ENCODE measurements at places on chromosomes 2 and 18.

DNA sequence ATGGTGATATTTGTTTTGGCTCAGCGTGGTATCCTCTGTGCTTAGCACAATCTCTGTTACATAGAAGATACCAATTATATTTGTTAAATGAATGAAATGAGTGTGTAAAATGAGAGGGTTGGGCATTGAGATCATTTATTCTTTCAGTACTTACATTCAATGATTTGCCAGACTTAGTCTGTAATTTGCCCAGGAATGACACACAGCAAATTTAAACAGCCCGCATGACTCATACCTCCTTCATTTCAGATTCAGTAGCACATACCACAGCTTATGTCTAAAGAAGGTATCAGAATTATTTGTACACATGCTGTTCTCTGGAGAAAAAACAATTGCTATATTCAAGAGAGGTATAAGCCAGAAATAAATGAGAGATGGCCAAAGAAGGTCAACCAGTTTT is 37.0 kb downstream of the KLHL14 start:
- 0 out of 2 replicates have a peak, but pooled peaks cover 7% of the 10 kb centered on the region for H3K27me3 ChIP-seq
- no peaks in the 10 kb centered on the region for H3K36me3 ChIP-seq
- H3K4me1 ChIP-seq = peaks cover 4% of the 10 kb centered on the region
- DNase-seq = no peak
- H3K27ac ChIP-seq = no peak overlapping the region

DNA sequence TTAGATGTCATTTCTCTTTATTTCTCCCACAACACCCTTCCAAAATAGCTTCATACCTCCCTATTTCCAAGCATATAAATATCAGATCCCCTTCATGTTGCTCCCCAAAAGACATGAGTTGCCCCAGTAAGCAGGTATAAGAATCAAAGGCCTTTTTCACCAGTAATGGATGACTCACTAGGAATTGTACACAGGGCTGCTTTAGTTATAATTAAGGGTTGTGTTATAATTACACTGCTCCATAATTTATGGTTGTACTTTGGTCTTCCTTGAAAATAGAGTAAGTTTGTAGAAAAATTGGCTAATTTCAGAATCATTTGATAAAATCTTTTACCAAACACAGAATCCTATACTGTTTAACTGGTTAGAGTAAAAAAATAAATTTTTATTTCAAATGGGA is 8.8 kb upstream of the AQP4 start:
- H3K4me1 ChIP-seq = no peaks in the 10 kb centered on the region
- H3K4me3 ChIP-seq = no peak overlapping the region

DNA sequence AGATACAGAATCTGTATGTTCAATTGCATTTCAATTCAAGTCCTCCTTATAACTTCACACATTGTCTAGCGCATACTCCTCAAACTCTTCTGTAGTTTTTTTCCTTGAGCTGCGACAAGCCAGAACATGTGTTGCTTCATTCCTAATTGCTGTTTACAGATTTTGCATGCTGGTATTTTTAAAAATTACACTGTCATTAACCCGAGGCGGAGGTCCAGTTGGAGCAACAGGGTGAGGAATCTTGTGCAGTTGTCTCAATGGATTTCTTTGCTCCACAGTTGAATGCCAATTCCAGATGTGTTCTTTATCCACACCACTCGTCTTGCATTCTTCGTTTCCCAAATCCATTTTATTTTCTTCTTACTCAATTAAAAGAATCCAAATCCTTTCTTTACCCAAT is 16.4 kb upstream of the SERPINB13 start:
- H3K27me3 ChIP-seq = no peaks in the 10 kb centered on the region
- H3K4me3 ChIP-seq = no peak overlapping the region
- no peak overlapping the region for H3K27ac ChIP-seq
- DNase-seq = no peak

DNA sequence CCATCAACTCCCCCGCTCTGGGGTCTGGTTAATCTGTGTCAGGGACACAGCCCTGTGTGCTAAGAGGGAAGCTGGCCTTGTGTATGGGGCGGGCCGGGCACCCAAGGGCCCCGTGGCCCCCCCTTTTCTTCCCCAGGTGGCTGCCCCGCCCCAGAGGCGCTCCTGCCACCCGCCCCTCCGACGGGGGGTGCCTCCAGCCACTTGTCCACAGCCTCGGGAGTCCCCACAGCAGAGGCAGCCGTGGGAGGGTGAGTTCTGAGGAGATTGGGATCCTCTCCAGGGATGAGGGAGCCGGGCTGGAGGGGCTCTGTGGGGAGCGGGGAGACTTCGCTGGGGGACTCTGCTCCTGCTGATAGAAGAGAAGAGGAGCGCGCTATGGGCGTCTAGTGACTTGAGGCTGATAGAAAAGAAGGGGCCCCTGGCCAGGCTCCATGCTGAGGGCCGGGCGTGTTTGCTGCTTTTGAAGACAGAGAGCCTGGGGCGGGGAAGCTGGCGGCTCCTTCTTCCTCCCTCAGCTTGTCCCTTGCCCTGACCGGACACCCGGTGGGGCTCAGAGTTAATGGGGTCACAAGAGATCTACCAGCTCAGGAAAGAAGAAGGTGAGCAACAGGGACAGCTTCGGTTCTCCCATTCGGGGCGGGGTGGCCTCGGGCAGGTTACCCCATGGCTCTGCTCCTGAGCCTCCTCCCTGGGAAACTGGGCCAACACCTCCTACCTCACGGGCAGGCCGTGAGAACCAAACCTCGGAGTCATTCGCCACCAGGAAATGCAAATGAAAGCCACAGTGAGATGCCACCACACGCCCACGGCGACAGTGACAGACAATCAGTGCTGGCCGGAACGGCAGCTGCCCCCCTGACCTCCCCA is 89.4 kb upstream of the TAF1B start:
- H3K4me1 ChIP-seq = no peaks in the 10 kb centered on the region
- no peaks in the 10 kb centered on the region for H3K36me3 ChIP-seq
- peaks cover 17% of the 10 kb centered on the region for H3K27me3 ChIP-seq
- DNase-seq = no peak
- no peak overlapping the region for H3K27ac ChIP-seq

DNA sequence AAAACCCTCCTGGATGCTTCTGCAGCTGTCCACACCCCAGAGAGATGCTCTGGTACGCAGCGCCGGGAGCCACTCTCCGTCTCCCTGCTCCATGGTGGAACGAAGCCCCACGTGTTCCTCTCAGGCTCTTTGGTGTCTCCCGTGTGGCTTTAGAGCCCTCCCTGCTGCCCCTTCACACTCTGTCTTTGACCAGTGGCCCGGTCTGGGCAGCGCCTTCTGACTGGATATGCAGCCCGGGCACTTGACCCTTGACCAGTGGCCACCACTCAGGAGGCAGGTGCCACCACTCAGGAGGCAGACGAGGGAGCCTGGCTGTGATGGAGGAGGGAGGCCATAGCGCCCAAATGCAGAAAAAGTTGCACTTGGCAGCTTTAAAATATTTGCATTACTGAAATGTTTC is 214.5 kb upstream of the SALL3 start:
- no peak for DNase-seq
- H3K27ac ChIP-seq = no peak overlapping the region
- H3K36me3 ChIP-seq = no peaks in the 10 kb centered on the region
- no peak overlapping the region for H3K4me3 ChIP-seq
- H3K27me3 ChIP-seq = no peaks in the 10 kb centered on the region
- no peaks in the 10 kb centered on the region for H3K4me1 ChIP-seq

- H3K36me3 ChIP-seq = no peaks in the 10 kb centered on the region
- peaks cover 39% of the 10 kb centered on the region for H3K4me1 ChIP-seq
- DNase-seq = no peak
- H3K27me3 ChIP-seq = no peaks in the 10 kb centered on the region
Measured at GRCh38 chr2:86443631-86444350, 2.6 kb downstream of the KDM3A start.

DNA sequence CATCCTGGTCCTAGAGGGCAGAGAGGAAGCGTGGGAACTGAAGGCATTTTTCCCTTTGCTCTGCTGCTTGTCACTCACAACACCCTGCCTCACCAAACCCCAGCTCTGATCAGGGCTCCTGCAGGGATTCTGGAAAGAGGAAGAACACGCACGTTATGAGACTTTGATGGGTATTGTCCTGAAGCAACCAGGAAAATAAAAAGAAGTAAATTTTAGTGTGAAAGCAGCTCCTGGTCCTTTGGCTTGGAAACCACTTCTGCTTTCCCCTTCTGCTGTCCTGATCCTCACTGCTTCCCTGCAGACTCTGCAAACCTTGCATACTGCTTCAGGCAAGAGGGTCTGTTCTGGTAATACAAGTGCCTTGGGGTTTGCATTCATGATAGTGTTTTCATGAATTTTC is 164.1 kb downstream of the SLC8A1 start:
- no peak overlapping the region for H3K27ac ChIP-seq
- no peak for DNase-seq
- H3K27me3 ChIP-seq = no peaks in the 10 kb centered on the region
- H3K4me3 ChIP-seq = no peak overlapping the region
- no peaks in the 10 kb centered on the region for H3K36me3 ChIP-seq

GRCh38 chr2:63066265-63066664 is 15.6 kb downstream of the OTX1 start:
- no peak overlapping the region for H3K4me3 ChIP-seq
- no peaks in the 10 kb centered on the region for H3K27me3 ChIP-seq
- no peak for DNase-seq
- H3K27ac ChIP-seq = no peak overlapping the region
- H3K4me1 ChIP-seq = no peaks in the 10 kb centered on the region

- no peaks in the 10 kb centered on the region for H3K36me3 ChIP-seq
- H3K4me1 ChIP-seq = no peaks in the 10 kb centered on the region
- H3K4me3 ChIP-seq = no peak overlapping the region
- H3K27ac ChIP-seq = no peak overlapping the region
Measured at GRCh38 chr2:16325016-16325975, 340.3 kb downstream of the CYRIA start.

DNA sequence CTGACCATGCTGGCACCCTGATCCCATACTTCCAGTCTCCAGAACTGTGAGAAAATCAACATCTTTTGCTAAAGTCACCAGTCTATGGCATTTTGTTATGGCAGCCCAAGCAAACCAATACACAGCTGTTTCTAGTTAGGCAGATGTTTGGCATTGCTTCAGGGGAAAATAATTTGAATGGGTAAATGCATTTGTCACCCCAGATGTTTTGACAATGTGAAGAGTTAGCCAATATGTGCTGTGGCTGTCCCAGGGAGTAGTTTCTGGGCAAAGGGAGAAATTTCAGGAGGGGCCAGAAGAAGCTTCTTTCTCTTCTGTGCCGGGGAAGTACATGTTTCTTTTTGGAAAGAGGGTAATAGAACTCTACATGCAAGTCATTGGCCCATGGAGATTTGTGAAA is 619.0 kb downstream of the SLC4A3 start:
- no peak overlapping the region for H3K4me3 ChIP-seq
- no peak for DNase-seq
- H3K36me3 ChIP-seq = no peaks in the 10 kb centered on the region
- H3K27me3 ChIP-seq = no peaks in the 10 kb centered on the region
- no peaks in the 10 kb centered on the region for H3K4me1 ChIP-seq

GRCh38 chr2:132804051-132804450 is 134.0 kb upstream of the LYPD1 start:
- peak overlapping the region; percentile 78 for H3K27ac ChIP-seq
- peak overlapping the region; percentile 12 for H3K4me3 ChIP-seq
- H3K27me3 ChIP-seq = no peaks in the 10 kb centered on the region
- no peaks in the 10 kb centered on the region for H3K36me3 ChIP-seq

DNA sequence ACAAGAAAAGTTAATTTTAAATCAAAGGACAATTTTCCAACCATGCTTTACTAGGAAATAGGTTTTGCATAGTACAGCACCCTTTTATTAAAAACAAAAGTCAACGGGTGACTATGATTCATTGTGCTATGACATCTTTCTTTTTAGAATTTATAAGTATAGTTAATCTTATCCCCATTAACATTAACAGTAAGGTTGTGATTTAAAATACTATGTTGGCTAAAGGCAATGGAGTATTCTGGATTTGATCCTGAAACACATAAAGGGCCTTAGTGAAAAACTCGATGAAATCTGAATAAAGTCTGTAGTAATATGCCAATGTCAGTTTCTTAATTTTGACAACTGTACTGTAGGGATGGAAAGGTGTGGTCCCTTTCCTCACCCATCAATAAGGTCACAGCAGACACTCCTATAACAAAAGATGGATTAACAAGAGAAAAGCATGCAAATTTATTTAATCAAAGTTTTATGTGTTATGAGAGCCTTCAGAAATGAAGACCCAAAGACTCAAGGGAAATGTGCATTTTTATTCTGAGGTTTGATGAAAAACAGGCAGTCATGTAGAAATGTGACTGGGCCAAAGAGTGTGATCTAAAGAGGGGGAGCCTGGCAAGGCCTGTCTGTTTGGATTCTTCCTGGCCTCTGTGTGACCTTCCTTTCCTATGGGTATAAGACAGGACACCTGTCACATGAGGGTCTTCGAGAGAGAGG is 731.4 kb downstream of the TSN start:
- no peak overlapping the region for H3K27ac ChIP-seq
- H3K4me3 ChIP-seq = no peak overlapping the region
- H3K27me3 ChIP-seq = no peaks in the 10 kb centered on the region
- H3K4me1 ChIP-seq = no peaks in the 10 kb centered on the region
- DNase-seq = no peak

DNA sequence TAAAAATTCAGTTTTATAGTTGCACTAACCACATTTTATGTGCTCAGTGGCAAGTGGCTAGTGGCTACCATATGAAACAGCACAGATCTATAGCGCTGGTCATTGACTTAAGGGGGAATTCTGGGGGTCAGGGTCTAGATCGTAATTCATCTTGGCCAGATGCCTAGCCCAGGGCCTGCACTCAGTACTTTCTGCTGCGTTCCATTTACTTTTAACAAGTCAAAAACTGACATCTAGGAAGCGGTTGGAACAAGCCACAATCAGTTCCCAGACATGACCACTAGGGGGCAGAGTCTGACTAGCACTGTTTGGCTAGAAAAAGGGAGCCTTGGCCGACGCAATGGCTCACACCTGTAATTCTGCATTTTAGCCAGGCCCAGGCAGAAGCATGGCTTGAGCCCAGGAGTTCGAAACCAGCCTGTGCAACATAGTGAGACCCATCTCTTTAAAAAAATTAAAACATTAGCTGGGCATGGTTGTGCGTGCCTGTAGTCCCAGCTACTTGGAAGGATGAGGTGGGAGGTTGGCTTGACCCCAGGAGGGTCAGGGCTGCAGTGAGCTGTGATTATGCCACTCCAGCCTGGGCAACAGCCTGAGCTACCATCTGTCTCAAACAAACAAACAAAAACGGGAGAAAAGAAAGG is 9.0 kb upstream of the TMBIM1 start:
- H3K27me3 ChIP-seq = no peaks in the 10 kb centered on the region
- no peaks in the 10 kb centered on the region for H3K36me3 ChIP-seq
- DNase-seq = peak; percentile 90
- H3K27ac ChIP-seq = no peak overlapping the region
- H3K4me1 ChIP-seq = no peaks in the 10 kb centered on the region

GRCh38 chr2:239688840-239689239 is 288.0 kb upstream of the HDAC4 start:
- no peak for DNase-seq
- H3K27ac ChIP-seq = no peak overlapping the region
- H3K4me1 ChIP-seq = no peaks in the 10 kb centered on the region
- H3K36me3 ChIP-seq = no peaks in the 10 kb centered on the region
- H3K27me3 ChIP-seq = no peaks in the 10 kb centered on the region
- no peak overlapping the region for H3K4me3 ChIP-seq

GRCh38 chr18:72194072-72194471 is 350.1 kb downstream of the CBLN2 start:
- no peaks in the 10 kb centered on the region for H3K4me1 ChIP-seq
- no peak overlapping the region for H3K4me3 ChIP-seq
- no peak for DNase-seq

GRCh38 chr2:183060571-183061231 is 17.8 kb upstream of the DUSP19 start:
- no peak overlapping the region for H3K4me3 ChIP-seq
- DNase-seq = no peak
- H3K27ac ChIP-seq = no peak overlapping the region
- H3K27me3 ChIP-seq = no peaks in the 10 kb centered on the region
- peaks cover 8% of the 10 kb centered on the region for H3K4me1 ChIP-seq
- no peaks in the 10 kb centered on the region for H3K36me3 ChIP-seq
